Skin of body (tissue), 3 donors: ENCODE measurements at places on chromosomes 11 and 22. TPM values are rescaled to one million over a fixed set of nuclear protein-coding genes. Genes with fewer than 3 reads are reported as not detected.

The KCNJ11 gene
- total RNA-seq, result 4.6 TPM

The EFCAB6 gene
- total RNA-seq, result 2.1 TPM

The SGSM1 gene
- total RNA-seq, result 1.3 TPM

The CRYBA4 gene
- total RNA-seq, result not detected

DNA sequence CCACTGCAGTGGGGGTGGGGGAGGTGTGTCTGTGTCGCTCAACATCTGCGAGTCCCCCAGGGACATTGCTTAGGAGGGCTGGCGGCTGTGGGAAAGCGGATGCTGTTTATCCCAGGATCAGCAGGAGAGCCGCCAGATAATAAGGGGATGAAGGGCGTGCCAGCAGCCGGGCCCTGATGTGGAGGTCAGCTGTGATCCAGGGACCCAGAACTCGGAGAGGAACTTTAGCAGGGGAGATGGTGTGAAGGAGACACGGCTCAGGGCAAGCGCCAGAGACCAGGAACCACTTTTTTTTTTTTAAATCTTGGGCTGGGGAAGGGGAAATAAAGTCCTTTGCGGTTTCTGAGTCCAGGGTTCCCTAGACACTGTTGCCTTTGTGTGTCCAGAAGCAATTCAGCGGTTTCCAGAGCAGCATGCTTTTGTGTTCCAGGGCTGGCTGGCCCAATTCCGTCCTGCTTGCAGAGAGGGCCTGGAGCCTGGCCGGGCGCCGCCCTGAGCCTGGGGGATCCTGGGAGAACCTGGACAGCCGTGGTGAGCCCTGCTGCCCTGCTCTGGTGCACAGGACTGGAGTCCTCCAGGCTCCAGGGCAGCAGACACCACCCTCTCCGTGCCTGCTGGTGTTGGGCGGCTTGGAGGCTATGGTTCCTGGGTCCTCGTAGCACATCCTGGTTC is at the start of gene GRAMD4:
Gene GRAMD4 (plus strand): TSS at position 557 of the 672 bp plus-strand sequence. CDS start 6,414 bp downstream, outside the sequence.
- no peak for DNase-seq

DNA sequence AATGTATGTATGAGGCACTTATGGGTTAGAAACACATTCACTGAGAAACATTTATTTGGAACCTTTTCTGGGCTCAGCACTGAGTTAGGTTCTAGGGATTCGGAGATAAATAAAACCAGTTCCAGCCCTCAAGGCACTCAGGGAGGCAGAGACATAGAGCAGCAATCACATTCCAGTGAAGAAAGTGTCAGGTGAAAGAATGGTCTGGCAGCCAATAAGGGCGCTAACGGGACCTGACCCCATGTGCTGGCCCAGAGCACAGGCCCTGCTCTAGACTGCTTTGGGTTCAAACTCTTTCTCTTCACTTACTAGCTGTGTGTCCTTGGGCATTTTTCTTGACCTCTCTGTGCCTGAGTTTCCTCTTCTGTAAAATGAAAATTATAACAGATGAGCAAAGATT is 146.0 kb upstream of the SYT13 start:
- DNase-seq, result no peak

- no peak for DNase-seq
Observed at GRCh38 chr11:114501901-114502300, 57.8 kb downstream of the NXPE1 start.

DNA sequence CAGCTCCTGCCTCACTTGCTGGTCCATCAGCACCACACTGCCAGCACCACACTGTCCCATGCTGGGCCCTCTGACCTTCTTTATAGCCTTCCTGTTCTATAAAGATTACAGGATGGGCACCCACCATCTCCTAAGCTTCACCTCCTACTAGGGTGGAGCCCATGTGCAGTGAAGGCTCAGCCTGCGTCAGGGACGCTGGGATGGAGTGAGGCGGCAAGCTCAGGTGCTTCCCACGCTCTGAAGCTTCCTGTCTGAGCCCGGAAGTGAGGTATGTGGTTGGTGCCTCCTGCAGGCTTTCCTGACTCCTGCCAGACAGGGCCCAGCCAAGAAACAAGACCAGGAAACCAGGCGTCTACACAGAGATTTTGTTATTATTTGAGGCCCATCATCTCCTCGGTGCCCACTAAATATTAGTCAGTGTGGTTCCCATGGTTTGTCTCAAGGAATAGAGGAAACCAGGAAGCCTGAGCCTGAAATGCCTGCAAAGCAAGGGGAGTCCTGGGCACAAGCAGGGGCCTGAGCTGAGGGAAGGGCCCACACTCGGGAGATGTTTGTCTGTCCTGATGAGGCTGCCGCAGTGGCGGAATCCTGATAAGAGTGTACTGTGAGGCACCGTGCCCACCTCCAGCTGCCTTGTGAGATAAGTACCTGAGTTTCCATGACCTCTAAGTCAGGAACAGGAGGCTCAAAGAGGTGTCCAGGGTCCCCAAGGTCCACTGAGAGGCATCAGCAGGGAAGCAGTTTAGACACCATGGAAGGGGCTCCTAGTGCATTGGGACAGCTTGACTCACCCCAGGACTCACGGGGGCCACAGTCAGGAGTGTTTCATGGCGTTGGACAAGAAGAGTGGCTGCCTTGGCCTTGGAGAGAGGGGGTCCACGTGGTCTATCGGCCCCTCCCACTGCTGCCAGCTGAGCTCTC is 22.0 kb downstream of the RSPH14 start:
- no peak for DNase-seq

DNA sequence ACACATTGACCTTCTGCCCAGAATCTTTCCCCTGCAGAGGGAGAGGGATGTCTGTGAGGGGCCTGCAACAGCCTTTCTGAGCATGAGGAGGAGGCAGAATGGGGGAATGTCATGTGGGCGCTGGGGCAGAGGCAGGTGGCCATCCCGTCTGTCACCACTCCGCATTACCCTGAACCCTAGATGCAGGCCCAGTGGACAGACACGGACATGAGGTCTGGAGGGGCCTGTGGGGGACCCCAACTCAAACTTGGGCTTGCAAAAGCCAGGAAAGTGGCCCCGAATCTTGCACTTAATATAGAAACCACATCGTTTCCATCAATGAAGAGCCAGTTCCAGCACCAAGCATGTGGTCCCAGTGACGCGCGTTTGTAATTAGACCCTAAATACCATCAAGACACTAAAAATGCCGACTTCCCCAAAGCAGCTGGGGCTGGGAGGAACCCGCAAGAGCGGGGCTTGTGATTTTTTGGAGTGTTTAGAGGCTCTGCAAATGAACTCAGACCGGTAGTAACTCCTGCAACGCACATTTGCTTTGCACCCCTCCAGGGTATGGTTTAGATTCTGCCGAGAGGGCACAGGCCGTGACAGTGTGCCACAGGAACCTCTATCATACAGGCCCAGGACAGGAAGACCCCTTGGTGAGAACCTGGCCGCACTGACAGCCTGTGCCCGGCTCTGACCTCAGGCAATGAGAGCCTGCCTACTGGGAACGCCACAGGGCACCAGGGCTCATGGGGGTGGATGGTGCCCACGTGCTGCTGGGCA is 109.3 kb downstream of the CTTN start:
- DNase-seq, result peak; percentile 76

DNA sequence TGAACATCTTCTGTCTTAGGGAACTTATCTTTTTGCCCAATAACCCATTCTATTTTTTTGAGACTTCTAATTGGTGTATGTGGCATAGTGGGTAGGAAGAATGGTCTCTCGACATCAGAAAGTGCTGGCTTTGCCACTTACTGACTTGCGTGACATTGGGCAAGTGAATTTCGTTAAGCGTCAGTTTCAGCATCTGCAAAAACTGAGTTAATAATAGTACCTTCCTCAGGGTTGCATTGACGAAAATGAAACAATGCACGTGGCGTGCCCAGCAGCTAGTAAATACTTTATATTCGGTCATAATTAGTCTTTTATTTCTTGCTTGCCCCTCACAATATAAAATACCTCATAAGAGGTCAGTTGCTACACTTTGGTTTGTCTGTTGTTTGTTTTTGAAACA is 12.5 kb upstream of the GRIK4 start:
- no peak for DNase-seq

GRCh38 chr22:45502215-45503049 is at the start of gene FBLN1:
Gene FBLN1, plus strand, starts transcription at chr22:45502883. Its CDS starts 103 bp downstream, at chr22:45502986.
- DNase-seq, result peak; percentile 46

GRCh38 chr11:64419818-64420485 is 61.0 kb downstream of the RPS6KA4 start:
- no peak for DNase-seq

DNA sequence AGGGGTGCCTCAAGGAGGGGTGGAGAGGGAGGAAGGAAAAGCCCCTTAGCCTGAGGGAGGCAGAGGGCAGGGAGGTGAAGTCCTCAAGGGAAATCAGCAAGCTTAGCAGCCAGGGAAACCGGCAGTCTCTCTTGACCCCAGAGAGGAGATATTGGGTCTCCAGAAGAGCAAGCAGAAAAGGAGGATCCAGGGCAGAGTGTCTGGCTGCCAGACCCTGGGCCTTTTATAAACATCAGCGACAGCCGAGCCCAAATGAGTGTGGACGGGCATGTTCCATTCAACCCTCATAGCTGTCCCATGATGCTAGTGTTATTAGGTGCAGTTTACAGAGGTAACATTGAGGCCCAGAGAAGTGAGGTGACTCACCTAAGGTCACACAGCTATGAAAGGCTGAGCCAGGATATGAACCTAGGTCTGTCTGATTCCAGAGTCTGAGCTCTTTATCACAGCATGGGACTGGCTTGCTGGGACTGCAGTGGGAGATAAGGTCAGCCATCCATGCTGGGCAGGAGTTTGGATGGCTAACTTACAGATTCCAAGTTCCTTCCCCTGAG is 9.3 kb downstream of the PRDM11 start:
- no peak for DNase-seq
